Activated naive CD8-positive, alpha-beta T cell treated with anti-CD3 and anti-CD28 coated beads, Interleukin-2, amount 50 U/mL, for 24 hours (primary cell): ENCODE measurements at places on chromosomes 5 and 9.

DNA sequence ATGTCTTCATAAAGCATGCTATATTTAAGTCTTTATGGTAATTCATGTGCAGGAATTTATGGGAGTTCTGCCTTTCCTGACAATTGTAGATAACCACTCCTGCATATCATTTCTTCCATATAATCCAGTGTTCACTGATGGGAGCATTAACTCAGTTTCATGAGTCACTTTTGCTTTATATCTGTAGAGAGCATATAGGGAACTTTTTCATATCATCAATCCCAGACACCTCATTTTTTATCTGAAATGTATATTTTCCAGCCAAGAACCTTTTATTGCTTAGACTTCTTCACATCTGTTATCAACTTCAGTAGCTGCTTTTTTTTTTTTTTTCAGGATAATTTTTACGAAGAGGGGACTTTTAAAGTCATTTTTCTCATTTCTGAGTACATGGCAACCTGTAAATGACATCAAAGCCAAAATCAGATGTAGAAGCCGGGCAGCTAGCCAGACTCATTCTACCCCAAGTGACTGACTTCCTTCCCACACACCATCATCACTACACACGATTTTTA is 41.1 kb downstream of the NFX1 start:
- peaks cover 56% of the 10 kb centered on the region for H3K36me3 ChIP-seq
- H3K27ac ChIP-seq, result no peak overlapping the region
- H3K27me3 ChIP-seq, result no peaks in the 10 kb centered on the region
- H3K4me3 ChIP-seq, result no peak overlapping the region
- DNase-seq, result no peak
- H3K4me1 ChIP-seq, result no peaks in the 10 kb centered on the region

DNA sequence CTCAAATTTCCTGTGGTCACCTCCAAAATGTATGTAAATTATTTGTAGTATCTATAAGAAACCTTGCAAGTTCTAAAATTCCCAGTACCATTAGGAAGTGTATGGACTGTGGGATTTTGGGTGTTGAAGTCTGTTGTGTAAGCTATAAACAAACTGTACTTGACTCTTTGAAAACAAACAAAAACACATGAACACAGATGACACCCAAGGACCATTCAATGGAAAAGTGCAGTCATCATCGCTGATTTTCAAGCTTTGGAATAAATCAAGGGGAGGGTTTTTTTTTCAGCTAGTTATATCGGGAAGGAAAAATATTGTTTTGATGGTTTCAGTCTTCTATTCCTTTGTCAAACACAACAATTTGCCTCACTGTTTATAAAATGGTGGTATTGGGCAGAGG is 49.6 kb downstream of the ELL2 start:
- H3K27me3 ChIP-seq, result no peaks in the 10 kb centered on the region
- H3K4me1 ChIP-seq, result peaks cover 17% of the 10 kb centered on the region
- no peak for DNase-seq
- H3K36me3 ChIP-seq, result peaks cover 49% of the 10 kb centered on the region
- H3K27ac ChIP-seq, result no peak overlapping the region

DNA sequence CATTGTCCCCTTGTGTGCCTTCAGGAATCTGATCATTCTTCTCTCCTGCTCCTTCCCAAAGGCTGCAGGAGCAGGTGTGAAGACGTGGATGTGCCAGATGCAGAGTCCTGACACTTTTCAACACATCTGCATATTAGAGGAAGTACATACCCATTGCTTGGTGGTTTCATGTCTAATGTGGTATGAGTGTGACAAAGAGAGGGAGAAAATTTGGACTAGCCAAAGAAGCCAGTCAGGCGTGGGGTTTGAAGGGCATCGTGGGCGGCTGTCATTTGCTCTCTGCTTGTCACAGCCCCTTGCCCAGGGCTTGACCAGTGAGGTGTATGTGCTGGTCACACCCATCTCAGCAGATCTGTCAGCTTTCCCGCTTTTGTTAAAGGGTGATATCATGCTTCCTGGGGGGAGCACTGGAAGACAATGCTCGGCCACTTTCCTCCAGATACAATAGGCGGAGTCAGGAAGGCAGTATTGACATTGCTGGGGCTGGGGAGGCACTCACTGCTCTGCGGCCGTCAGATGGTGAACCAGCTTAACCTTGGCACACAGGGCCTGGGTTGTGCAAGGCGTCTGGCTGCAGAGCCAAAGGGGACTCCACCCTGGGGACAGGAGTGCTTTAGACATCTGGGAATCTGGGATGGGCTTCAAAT is 8.6 kb downstream of the TEK start:
- no peaks in the 10 kb centered on the region for H3K4me1 ChIP-seq
- H3K27ac ChIP-seq, result no peak overlapping the region
- no peak overlapping the region for H3K4me3 ChIP-seq

DNA sequence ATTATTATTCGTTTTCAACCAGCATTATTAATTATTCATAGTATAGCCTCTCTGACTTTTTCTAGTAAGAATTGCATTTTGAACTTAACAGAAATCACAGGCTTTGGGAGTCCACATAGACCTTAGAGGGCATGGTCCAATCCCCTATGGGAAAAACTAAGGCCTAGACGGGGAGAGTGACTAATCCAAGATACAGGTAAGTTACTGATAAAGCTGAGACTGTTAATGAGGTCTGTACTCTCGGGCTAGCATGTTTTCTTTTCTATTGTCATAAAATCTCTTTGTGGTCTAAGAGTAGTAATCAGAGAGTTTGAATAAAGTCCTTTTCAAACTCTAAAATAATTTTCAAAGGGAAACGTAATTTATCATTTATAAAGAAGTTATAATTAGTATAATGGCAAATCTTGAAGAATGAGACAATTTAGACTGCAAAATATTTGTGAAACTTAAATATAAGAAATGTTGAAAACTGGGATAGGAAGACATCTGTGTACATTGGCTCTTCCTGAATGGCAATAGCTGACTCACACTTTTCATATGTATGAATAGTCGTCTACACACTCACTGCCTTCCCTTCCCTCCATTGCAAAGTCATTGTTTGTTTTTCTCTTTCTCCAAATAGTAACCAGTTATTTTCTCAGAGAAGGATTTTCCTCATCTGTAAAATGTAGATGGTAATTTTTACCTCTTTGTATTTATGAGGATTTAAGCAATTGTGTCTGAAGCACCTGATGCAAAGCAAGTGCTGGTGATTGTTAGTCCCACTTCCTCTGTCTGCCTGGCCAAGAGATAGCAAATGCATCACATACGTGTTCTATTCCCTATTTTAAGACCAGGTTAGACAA is 207.9 kb upstream of the CD180 start:
- no peak overlapping the region for H3K4me3 ChIP-seq
- H3K4me1 ChIP-seq, result no peaks in the 10 kb centered on the region
- no peak overlapping the region for H3K27ac ChIP-seq
- DNase-seq, result no peak
- H3K36me3 ChIP-seq, result no peaks in the 10 kb centered on the region

DNA sequence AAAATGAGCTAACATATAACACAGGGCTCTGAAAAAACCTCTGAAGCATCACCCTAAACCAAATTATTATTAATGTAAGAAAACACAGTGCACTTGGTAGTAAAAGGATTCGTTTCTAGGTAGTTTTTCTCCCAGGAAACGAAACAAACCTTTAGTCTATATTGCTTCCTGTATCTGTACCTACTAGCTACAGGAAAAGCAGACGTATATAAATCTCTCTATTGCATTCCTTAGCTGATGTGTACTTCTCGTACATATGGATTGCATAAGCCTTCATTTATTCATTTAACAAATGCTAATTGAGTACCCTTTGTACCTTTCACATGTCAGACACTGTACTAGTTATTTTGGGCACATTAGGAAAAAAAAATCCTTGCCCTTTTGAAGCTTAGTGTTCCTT is 85.0 kb upstream of the RASA1 start:
- H3K27ac ChIP-seq, result peak overlapping the region; percentile 52
- no peaks in the 10 kb centered on the region for H3K36me3 ChIP-seq
- no peak for DNase-seq
- no peak overlapping the region for H3K4me3 ChIP-seq

DNA sequence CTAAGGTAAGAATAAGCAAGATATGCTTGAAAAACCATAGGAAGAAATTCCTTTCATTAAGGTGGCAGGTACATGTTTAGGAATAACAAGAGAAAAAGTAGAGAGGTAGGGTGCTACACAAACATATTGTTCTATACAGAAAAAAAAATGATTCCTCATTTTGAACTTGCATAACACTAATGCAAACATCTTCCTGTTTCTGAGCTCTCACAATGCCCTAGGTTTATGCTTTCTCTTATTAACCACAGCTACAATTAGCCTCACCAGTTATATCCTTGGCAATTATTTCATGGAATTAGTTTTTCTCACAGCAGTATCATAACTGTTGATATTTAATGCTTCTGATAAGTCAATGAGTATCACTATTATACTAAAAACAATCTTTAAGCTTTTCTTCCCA is 20.7 kb downstream of the CEMIP2 start:
- H3K4me1 ChIP-seq, result peaks cover 47% of the 10 kb centered on the region
- H3K4me3 ChIP-seq, result no peak overlapping the region
- peaks cover 54% of the 10 kb centered on the region for H3K36me3 ChIP-seq

DNA sequence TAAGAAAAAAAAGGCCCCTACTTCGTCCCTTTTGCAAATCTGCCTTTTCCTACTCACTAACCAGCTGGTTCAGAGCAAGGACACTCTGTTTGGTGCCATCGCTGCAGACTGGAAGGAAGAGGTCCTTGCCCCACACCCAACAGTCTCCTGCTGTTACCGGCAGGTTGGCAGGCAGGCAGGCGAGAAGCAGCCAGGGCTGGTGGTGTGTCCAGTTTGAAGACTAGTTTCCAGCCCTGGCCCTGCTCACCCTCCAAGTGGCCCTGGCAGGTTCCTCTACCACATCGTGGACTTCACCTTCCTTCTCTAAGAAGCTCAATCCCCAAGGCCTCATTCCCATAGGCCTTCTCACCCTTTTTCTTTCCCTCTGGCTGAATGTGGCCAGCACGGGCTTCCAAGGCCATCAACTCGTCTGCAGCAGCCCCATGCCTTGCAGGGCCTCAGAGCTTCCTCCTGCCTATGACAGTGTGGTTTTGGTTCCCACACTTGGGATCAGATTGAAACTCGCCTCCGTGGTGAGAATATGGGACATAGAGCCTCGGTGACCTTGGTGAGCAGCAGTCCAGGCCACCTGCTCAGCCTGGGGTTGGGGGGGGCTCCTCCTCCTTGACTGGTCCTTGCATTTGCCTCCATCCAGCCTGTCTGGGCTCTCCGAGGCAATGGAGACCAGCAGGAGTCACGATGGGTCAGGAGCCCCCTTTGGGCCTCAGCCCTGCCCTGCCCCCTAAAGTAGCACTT is 22.9 kb downstream of the TGFBI start:
- H3K27me3 ChIP-seq, result peaks cover 2% of the 10 kb centered on the region
- H3K27ac ChIP-seq, result no peak overlapping the region
- no peak overlapping the region for H3K4me3 ChIP-seq
- no peaks in the 10 kb centered on the region for H3K4me1 ChIP-seq
- DNase-seq, result no peak

- no peak overlapping the region for H3K4me3 ChIP-seq
- DNase-seq, result no peak
- no peaks in the 10 kb centered on the region for H3K27me3 ChIP-seq
- no peak overlapping the region for H3K27ac ChIP-seq
- H3K36me3 ChIP-seq, result no peaks in the 10 kb centered on the region
- H3K4me1 ChIP-seq, result peaks cover 13% of the 10 kb centered on the region
Observed at GRCh38 chr5:77360973-77361372, 131.1 kb downstream of the WDR41 start.

DNA sequence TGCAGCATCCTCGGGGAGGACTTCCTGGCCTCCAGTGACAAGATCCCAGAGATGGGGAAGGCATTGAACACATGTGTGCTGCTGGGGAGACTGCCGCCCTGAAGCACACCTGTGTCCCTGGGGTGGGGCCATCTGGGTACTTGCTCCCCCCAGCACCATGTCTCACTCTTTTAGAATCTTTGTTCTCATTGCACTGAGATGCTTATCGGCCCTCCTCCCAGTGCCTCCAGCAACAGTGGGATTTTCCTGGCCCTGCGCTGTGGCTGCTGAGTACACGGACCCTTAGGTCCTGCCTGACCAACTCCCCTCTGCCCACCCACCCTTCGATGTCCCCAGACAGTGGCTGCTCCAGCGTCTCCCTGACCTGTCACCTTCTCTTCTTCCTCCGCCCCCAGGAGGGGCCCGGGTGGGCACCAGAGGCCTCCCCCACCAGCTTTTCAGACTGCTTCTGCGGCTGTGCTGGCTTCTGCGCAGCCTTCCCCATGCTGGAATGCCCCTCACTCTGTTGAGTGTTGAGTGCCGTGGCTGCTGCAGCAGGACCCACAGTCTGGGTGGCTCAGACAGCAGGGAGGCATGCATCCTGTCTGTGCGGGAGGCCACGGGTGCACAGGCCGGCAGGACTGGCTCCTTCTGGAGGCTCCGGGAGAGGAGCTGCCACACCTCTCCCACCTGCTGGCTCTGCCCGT is 145.9 kb upstream of the IRX2 start:
- H3K27me3 ChIP-seq, result no peaks in the 10 kb centered on the region
- no peaks in the 10 kb centered on the region for H3K36me3 ChIP-seq
- H3K4me1 ChIP-seq, result no peaks in the 10 kb centered on the region
- H3K27ac ChIP-seq, result no peak overlapping the region
- DNase-seq, result no peak

GRCh38 chr5:114839360-114839759 is 330.3 kb downstream of the TRIM36 start:
- no peak for DNase-seq
- no peaks in the 10 kb centered on the region for H3K27me3 ChIP-seq
- H3K4me3 ChIP-seq, result no peak overlapping the region
- H3K4me1 ChIP-seq, result no peaks in the 10 kb centered on the region

DNA sequence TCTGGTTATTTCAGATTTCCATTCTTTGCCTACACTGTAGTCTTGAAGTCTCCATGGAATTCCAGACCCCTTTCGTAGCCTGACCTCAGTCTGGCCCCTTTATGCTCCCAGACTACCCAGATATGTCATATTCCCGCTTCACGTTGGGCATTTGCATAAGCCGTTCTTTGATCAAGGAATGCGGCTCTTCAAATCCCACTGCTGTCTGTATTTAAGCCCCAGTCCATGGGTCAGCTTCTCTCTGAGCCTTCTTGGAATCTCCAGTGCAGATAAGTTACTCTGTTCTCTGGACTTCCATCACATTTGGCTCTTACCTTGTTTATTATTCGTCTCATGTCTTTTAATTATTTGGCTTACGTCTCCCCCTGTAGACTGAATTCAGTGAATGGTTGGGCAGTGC is 97.4 kb downstream of the PARP8 start:
- no peak for DNase-seq
- H3K27me3 ChIP-seq, result no peaks in the 10 kb centered on the region
- no peak overlapping the region for H3K27ac ChIP-seq
- H3K36me3 ChIP-seq, result peaks cover 23% of the 10 kb centered on the region

- no peak overlapping the region for H3K4me3 ChIP-seq
- no peak for DNase-seq
- no peak overlapping the region for H3K27ac ChIP-seq
- H3K4me1 ChIP-seq, result no peaks in the 10 kb centered on the region
Observed at GRCh38 chr5:38338455-38338854, 80.1 kb downstream of the EGFLAM start.
